ENCODE measurements at places on chromosomes 16 and 17. TPM values are rescaled to one million over a fixed set of nuclear protein-coding genes. Genes with fewer than 3 reads are reported as not detected.
A peak's percentile ranks its signal among the peaks of the same experiment; 100 is the strongest.

CNTD1 gene
- total RNA-seq, result not detected

GRCh38 chr17:40433551-40434415, 9.5 kb upstream of the IGFBP4 start:
- DNase-seq, result peak; percentile 75
- no peaks in the 10 kb centered on the region for H3K36me3 ChIP-seq
- no peaks in the 10 kb centered on the region for H3K27me3 ChIP-seq
- H3K4me3 ChIP-seq, result no peak overlapping the region
- H3K4me1 ChIP-seq, result no peaks in the 10 kb centered on the region
- no peak overlapping the region for H3K27ac ChIP-seq

ZNF785 gene
- total RNA-seq, result 21.8 TPM

DNA sequence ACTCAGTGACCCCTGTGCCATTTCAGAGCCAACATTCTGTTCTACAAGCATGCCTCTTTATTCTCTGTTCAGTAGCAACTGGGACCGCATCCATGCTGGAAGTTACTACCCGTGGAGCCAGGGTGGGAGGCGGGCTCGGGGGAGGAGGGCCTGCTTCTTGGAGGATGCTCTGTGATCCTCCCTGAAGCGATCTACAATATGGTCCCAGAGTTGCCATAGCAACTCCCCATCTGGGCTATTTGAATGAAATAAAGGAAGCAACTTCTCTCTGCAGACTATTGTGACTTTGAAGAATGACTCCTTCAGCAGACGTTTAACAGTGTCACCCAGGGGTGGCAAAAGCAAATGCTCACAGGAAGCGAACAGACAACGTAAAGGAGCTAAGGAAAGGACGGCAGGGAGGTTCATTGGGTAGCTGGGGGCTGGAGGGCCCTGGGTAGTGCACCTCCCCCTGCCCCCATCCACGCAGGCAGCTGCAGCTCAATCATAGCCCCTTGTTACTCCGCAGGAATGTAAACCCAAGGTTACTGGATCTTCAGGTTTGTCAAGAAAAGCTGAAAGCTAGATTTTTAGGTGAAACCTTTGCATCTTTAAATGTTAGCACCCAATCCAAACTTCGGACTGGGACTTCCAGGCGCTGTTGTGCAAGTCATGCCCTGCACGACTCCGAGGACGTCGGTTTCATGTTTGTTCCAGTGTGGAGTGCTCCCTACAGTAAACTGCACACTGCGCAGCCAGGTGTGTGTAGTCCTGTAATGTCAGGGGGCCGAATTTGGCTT, 51.1 kb upstream of the MEAK7 start:
- DNase-seq, result no peak
- no peak overlapping the region for H3K27ac ChIP-seq
- H3K27me3 ChIP-seq, result no peaks in the 10 kb centered on the region

- DNase-seq, result no peak
- no peaks in the 10 kb centered on the region for H3K36me3 ChIP-seq
- peak overlapping the region; percentile 93 for H3K27ac ChIP-seq
- H3K4me3 ChIP-seq, result no peak overlapping the region
- H3K4me1 ChIP-seq, result peaks cover 4% of the 10 kb centered on the region
Measured at GRCh38 chr16:23248261-23249194, 53.6 kb upstream of the SCNN1B start.

MRPS23 gene
- 22.8 TPM for total RNA-seq

DNA sequence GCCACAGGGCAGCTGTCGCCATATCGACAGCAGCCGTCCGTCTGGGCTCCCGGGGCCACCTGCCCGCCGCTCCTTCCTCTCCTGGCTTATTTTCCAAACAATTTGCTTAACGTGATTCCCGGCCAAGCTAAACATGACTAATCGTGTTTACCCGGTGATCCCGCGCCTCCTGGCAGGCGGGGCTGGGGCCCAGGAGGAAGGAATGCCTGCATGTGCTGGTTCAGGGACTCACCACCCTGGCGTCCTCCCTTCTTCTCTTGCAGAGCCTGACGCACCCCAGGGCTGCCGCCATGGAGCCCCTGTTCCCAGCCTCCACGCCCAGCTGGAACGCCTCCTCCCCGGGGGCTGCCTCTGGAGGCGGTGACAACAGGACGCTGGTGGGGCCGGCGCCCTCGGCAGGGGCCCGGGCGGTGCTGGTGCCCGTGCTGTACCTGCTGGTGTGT, 6.1 kb downstream of the SSTR5 start:
- peaks cover 2% of the 10 kb centered on the region for H3K4me1 ChIP-seq
- H3K36me3 ChIP-seq, result no peaks in the 10 kb centered on the region
- peak; percentile 81 for DNase-seq
- no peak overlapping the region for H3K4me3 ChIP-seq
- H3K27ac ChIP-seq, result peak overlapping the region; percentile 13

GRCh38 chr17:68178831-68179230, 69.0 kb upstream of the AMZ2 start:
- no peaks in the 10 kb centered on the region for H3K36me3 ChIP-seq
- DNase-seq, result no peak
- no peaks in the 10 kb centered on the region for H3K27me3 ChIP-seq
- H3K4me3 ChIP-seq, result no peak overlapping the region
- no peaks in the 10 kb centered on the region for H3K4me1 ChIP-seq

IFI35 gene
- 24.8 TPM for total RNA-seq

DNA sequence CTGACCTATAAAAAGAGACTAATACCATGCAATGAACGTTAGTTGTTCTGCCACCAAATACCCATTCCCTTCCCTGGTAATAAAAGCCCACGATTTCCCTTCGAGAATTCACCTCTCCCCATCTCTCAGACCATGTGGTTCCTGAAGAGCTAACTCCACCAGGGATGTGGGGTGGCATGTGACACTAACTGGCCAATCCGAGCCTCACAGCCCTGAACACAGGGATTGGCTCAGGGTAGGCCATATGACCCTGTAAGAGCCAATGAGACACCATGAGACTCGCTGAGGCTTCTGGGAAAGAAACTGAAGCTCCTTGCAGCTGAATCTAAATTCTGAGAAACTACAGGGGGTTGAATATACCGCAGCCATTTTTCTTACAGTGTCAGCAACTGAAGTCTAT, 21.1 kb downstream of the HELZ start:
- no peak overlapping the region for H3K27ac ChIP-seq
- no peak for DNase-seq
- H3K27me3 ChIP-seq, result no peaks in the 10 kb centered on the region
- H3K4me3 ChIP-seq, result no peak overlapping the region

DNA sequence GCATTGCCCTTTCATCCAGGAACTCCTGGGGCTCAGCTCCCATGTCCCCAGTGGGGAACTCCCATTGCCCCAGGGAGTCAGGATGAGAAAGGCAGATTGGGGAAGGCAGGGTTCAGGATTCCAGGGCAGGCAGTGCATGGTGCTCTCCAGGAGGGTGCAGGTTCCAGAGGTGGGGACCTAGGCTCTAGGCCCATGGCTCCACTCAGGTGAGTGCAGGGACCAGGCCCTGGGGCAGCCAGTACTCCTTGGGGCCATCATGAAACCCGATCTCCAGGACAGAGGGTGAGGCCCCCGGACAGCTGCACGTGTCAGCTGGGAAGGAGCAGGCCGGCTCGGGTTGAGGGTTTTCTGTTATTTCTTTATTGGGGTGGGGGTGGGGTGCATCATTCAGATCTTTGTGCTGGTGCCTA, 1.3 kb upstream of the MTSS2 start:
- peak overlapping the region; percentile 92 for H3K27ac ChIP-seq
- H3K4me1 ChIP-seq, result no peaks in the 10 kb centered on the region
- H3K27me3 ChIP-seq, result no peaks in the 10 kb centered on the region
- no peak overlapping the region for H3K4me3 ChIP-seq

GCGR gene
- total RNA-seq, result 0.63 TPM

ALOXE3 gene
- total RNA-seq, result not detected

- no peak overlapping the region for H3K4me3 ChIP-seq
- H3K27ac ChIP-seq, result no peak overlapping the region
- H3K4me1 ChIP-seq, result no peaks in the 10 kb centered on the region
- H3K27me3 ChIP-seq, result no peaks in the 10 kb centered on the region
Measured at GRCh38 chr17:9932491-9932890, 27.4 kb upstream of the RCVRN start.

MYH13 gene
- not detected for total RNA-seq

Measured in aorta (tissue), 5 donors.